Urinary bladder (tissue), 4 donors: ENCODE measurements at places on chromosomes 5 and 9. TPM values are rescaled to one million over a fixed set of nuclear protein-coding genes. Genes with fewer than 3 reads are reported as not detected.

The SOHLH1 gene
- polyA plus RNA-seq: not detected

The VAV2 gene
- polyA plus RNA-seq: 13.7 TPM

The BTNL9 gene
- 11.9 TPM for polyA plus RNA-seq

DNA sequence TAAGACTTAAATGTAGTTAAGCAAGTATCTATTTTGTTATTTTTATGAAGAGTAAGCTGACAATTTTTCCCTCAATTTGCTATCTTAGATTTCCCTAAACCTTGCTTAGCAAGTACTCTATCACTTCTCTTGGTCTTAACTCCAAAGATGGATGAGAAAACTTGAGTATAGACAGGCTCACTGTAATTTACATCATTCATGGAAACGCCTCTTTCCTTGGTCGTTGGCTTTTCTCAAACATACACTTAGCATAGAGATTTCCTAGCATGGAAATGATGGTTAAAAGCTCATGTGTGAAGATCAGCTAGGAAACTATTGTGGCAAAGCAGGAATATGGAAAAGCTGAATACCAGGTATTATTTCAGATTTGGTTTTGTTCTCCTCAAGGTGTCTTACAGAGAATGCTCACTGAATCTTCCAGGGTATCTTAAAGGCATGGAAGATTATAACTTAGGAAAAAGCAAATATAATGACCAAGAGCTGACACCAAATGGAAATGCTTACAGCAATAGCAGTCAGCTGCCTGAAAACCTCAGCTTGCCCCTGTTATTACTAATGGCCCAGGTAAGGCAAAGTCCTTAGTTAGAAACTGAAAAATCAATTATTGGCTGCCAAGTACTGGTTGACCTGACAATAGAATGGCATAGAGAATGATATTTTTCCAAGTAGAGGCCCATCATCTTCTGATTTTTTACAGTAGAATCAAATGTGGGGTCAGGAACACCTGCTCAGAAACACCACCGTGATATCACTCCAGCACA, 84.8 kb downstream of the SEMA5A start:
- DNase-seq: no peak

DNA sequence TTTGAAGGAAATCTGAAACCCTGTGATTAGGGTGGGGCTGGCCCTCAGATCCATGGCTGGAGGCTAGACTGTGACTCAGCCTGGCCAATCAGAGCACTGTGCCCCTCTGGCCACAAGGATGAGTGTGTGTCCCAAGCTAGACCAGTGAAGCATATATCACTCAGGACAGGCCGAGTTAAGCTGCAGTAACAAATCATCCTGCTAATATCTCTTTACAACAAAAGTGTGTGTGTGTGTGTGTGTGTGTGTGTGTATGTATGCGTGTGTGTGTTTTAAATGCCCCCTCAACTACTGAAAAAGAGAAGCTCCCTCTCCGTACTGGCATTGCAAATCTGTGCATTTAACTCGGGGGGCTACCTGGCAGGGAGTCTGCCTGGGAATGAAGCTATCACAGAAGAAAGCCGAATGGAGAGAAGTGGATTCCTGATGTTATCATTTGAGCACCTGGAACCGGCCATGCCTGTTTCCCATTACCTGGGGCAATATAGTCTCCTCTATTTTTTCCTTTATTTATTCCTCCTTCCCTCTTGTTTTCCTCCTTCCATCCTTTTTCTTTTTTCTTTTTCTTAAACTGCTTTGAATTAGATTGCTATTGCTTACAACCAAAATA, 25.6 kb downstream of the STC2 start:
- DNase-seq: no peak

DNA sequence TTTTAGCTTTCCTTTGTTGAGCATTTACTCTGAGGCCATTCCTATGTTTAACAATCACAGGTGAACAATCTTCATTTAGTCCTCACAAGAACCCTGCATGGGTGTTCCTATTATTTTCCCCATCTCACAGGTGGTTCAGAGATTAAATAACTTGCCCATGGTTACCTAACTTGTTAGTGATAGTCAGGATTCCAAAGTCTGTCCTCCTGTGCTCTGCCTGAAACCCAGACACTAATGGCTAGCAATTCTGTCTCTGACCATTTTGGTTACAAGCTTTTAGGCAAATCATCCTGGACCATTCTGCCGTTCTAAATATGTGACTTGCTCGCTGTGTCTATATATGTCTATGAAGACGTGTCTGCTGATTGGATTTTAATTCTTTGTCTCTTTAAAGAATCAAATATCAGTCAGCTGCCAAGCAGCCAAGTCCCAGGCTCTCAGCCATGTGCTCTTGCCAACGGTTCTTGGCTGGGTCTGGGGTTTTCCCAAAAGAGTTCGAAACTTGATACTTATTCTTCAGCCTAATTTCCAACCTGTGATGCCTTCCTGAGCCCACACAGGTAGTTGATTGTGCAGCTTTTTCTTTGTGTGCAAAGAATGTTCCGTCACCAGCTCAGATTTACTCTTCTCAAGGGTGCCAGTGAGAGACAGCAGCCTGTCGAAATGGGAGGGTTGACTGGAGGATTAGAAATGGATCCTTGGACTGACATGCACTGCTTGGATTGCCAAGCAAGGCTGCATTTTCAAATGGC, 121.7 kb downstream of the NREP start:
- DNase-seq: no peak

DNA sequence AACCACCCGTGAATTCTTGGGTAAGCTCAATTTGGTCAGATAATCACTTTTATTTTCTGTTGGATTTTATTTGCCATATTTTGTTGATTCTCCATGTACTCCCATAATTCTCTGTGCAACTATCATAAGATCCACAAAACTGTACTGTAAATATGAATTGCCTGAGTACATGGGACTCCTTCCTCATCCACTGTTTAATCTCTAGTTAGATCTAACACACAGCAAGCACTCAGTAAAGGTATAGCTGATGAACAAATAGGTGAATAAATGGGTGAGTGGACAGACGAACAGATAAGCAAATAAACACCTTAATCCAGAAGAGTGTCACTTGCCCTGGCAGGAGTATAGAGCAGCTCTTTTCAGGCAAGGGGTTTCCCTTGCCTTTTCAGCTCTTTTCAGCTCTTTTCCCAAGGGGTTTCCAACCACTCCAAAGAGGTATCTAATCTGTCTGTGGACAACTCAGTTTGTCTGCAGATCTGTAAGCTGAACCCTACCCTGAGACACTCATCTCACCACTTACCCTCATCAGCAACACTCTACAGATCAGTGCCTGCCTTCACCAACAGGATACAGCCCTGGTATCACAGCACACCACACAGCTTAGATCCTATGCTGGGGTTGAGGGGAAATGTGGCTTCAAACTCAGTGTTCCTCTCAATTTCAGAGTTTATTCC, 51.2 kb downstream of the SIL1 start:
- DNase-seq: no peak

DNA sequence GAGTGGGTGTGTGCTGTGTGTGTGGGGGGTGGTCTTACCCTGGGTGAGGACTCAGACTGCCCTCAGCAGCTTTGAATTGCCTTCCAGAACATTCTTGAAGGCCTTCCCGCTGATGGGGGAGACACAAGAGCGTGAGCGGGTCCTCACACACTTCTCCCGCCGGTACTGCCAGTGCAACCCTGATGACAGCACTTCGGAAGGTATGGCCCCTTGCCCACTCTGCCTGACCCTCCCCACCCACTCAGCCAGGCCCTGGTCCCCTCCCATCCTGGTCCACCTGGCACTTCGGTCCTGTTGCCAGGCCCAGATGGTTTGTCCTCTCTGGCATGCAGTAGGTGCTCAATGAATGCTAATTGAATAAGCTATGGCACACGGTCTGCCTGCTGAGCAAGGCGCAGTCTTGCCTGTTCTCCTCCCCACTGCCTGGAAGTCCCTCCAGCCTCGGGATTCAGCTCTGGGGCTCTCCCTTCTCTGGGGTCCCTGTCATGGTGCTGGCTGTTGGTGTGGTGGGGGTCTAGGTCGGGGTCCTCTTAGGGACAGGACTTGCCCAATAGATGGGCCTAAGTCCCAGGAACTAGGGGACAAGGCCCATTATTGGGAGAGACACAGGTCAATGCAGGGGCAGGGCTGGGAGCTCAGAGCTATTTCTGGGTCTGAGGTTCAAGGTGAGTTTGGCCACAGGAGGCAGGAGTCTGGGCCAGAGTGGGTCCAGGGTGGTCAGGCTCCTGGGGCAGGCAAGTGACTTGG, 26.4 kb downstream of the PSD2 start:
- no peak for DNase-seq

- DNase-seq: no peak
Measured at GRCh38 chr9:76188905-76189304, 205.3 kb downstream of the RFK start.

GRCh38 chr5:14063138-14063537, 80.0 kb upstream of the TRIO start:
- DNase-seq: no peak

DNA sequence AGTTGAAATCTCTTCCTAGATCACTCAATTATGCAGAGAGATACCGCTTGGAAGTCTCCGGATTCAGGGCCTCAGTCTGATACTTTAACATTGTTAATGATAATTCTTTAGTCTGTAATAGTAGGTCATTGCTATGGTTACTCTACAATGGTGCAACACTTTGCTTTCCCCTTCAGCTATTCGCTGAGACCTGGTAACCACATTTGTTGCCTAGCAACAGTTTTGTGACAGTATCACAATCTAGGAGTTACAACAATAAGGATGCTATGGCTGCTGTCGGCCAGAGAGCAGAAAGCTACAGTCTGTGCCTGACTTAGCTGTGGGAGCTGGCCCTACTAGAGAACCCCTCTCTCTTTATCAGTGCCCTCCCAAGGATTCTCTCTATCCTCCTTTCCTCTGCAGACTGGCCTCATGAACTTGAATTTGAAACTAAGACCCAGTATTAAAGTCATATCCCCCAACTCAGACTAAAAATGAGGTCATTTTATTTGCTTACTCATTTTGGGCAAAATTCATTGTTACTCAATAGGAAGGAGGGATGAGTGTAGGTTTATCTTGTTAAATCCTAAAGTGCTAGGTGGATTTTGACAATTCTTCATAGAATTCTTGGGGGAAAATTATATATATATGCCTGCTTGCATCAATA, 39.3 kb downstream of the NR2F1 start:
- DNase-seq: no peak
